ENCODE measurements at places on chromosomes 5 and 9.

- no peak for DNase-seq
Observed at GRCh38 chr5:81288021-81288433, 13.4 kb upstream of the ZCCHC9 start.

- no peak for DNase-seq
Observed at GRCh38 chr9:134537951-134538641, 103.5 kb upstream of the COL5A1 start.

GRCh38 chr9:134170532-134171315, 6.4 kb upstream of the RNU6ATAC start:
- DNase-seq, result no peak

- no peak for DNase-seq
Observed at GRCh38 chr9:79639354-79639753, 67.6 kb downstream of the TLE4 start.

DNA sequence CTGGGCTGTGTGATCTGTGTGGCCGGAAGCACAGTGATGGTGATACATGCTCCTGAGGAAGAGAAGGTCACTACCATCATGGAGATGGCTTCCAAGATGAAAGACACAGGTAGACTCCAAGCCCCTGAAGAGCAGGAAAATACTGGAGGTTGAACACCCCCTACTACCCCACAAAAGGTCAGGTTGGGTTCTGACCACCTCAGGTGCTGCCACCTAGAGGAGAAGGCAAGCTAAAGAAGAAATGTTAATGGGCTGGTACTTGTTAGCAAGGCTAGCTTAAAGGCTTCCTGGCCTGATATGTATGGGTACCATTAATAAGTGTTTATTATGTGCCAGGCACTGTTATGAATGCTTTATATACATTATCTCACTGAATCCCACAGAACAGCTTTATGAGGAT, 11.7 kb downstream of the NIPAL4 start:
- DNase-seq, result no peak

DNA sequence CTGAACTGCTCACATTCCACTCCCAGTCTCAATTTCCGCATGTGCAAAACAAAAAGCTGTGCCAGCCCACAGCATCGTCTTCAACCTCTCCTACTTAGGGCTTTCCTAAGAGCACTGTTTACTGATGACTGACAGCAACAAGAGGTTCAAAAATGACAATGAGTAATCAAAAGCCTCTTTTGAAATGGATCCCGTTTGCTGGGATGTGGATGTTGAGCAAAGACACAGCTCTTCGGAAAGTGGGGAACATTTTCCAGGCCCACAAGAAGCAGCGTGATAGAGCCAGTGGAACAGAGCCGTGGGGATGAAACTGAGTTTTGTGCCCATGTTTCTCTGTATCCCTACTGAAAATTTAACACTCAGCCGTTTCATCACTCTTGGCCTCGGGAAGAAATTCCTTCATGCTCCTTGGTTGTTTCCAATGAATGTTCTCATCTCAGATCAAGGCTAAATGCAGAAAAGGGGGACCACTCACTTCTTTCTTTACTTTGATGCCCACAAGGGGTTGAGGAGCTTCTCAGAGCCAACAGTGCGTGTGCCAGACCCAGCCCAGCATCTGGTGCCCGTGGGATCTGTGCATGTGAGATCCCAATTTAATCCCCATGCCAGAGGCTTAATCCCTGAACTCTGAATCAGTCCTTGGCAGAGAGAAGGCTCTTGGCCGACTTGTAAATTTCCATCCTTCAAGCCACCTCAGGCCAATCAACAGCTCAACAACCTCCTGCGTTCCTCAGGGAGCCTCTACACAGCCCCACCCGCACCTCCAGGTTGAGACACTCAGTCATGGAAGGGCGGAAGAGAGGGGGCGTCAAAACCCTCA, 230.2 kb upstream of the DAPK1 start:
- DNase-seq, result no peak

DNA sequence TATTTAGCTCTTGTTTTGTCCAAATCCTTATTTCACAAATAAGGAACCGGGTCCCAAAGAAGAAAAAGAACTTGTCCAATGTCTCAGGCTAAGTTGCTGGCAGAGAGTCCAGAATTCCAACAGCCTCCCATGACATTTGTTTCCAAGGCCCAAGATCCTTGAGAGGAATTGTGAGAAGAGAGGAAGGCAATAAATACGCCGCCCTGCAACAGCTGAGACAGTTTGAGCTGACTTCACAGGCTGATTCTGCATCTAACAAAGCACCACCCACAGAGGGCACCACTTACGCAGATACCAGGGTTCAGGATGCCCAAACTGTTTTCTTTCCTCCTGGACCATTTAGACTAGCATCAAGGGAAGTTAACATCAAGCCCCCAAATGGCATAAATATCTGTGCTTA, 211.3 kb downstream of the FAM114A2 start:
- no peak for DNase-seq

- DNase-seq, result no peak
Observed at GRCh38 chr9:20032413-20033006, 243.7 kb upstream of the SLC24A2 start.

GRCh38 chr5:176934309-176934930, 35.3 kb upstream of the HK3 start:
- no peak for DNase-seq

- DNase-seq, result no peak
Observed at GRCh38 chr5:74054139-74054538, 428.1 kb downstream of the ARHGEF28 start.

DNA sequence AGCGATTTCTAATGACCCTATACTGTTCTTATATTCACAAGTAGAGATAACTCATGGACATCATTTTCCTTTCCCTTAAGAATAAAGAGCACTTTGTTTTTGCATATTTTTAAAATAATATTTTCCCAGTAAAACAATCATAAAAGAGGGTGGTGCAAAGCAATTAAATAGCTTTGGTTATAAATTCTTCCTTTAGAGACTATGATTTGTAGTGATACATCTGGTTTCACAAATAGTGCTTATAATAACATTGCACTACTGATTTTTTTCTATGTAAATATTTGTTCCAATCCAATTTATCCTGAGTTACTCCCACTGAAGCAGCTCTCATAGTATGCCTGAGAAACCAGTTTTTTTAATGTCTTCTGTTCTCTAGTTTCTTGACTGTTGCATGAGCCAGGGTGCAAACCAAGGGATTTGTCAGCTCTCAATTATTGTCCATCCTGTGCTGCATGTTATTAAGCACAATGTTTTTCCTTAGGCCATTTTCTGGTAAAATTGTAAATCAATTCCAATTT, 74.7 kb downstream of the LURAP1L start:
- no peak for DNase-seq

DNA sequence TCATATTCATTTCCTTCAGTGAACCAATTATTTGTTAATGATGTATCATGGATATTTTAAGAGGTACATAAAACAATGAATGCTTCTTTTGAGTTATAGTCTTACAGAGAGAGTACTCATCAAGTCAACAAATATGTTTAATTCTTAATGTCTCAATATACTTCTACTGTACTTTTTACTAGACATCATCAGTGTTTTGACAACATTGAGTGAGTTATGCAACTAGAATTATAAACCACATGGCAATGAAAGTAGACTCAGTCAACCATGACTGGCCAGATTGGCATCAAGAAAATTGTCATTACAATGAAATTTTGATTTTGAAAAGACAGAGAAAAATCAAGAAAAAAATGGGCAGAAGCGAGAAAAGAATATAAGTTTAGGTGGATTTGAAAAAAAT, 1248.1 kb upstream of the CDH18 start:
- DNase-seq, result no peak

GRCh38 chr5:65832603-65833228, 93.7 kb upstream of the ERBIN start:
- DNase-seq, result no peak

- no peak for DNase-seq
Observed at GRCh38 chr9:75000835-75001234, 27.3 kb downstream of the CARNMT1 start.

DNA sequence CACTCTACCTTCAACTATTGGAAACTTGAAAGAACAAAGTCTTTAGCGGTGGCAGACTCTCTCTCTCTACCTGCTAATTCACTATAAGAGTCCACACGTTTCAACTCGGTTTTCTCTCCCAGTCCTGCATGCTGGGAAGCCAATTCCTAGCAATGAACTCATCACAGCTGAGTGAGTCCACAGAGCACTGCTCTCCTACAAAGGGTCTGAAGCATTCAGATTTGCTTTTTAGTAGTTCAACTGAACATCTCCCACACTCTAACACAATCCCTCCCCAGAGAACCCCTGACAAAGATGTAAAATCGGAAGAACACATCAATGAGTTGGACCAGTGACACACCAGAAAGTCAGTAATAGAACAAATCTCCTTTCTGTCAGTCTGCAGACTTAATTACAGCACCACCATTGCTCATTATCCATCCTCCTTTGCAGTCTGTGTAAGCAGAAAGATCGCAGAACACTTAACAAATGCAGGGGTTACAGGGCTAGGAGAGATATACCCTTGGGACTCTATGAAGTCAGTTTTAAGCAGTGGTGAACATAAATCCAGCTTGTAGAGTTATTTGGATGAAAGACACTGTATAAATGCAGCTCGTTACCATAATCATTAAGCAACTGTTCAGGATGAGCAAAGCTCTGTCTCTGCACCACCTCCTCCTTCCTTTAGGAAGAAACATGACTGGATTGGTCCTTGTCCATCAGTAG, 353.4 kb upstream of the GRIA1 start:
- DNase-seq, result no peak

DNA sequence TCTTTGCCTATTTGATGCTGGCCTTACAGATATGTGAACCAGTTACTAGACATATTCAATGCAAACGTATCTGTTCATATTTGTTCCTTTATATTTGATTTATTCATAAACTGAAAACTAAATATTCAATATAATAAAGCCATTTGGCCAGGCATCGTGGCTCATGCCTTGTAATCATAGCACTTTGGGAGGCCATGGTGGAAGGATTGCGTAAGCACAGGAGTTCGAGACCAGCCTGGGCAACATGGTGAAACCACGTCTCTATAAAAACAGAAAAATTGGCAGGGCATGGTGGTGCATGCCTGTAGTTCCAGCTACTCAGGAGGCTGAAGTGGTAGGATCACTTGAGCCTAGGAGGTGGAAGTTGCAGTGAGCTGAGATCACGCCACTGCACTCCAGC, 49.2 kb upstream of the CTNNAL1 start:
- no peak for DNase-seq
